Ovary (tissue), 10 donors: ENCODE measurements at places on chromosomes 7 and 10. TPM values are rescaled to one million over a fixed set of nuclear protein-coding genes. Genes with fewer than 3 reads are reported as not detected.
A peak's percentile ranks its signal among the peaks of the same experiment; 100 is the strongest.

DNA sequence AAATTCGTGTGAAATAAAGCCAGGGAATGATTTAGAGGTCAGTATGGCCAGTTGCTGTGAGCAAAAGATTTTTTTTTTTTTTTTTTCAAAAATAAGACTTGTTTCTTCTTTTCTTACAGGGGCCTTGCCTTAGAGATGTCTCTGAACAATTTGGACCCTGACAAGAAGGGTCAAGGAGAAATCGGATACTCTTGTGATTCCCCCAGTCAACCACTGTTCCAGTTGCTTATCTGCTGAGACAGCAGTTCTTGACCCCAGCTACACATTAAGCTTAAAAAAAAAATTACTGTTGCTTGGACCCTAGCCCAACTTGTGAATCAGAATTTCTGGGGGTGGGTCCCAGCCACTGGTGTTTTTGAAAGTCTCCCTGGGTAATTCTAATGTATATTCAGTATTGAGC lies 12.0 kb upstream of the FMC1 start:
- no peaks in the 10 kb centered on the region for H3K27me3 ChIP-seq
- no peaks in the 10 kb centered on the region for H3K4me1 ChIP-seq
- H3K4me3 ChIP-seq: no peak overlapping the region
- DNase-seq: no peak
- no peak overlapping the region for H3K27ac ChIP-seq

- no peak overlapping the region for H3K4me3 ChIP-seq
- no peak for DNase-seq
- H3K36me3 ChIP-seq: no peaks in the 10 kb centered on the region
- H3K4me1 ChIP-seq: no peaks in the 10 kb centered on the region
Measured at GRCh38 chr7:86833360-86833759, 189.7 kb downstream of the GRM3 start.

Gene RHBDD2
- total RNA-seq: 83.2 TPM

Gene AKR1C4
- not detected for total RNA-seq

DNA sequence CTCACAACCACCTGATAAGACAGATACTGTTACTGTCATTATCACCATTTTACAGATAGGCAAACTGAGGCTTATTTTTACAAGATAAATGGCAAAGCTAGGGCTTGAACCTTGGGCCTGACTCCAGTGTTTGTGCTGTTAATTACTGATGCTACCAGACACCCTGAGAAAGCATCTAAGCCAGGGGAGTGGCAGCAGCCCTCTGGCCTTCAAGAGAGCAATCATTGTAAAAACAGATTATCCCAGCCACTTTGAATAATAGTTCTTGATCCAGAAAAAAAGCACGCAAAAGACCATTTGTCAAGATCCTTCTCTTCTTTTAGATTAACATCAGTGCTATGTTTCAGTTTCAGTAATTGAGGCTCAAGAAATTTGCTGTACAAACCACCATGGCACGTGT lies 109.5 kb downstream of the PLCE1 start:
- H3K36me3 ChIP-seq: no peaks in the 10 kb centered on the region
- no peaks in the 10 kb centered on the region for H3K27me3 ChIP-seq
- H3K4me1 ChIP-seq: peaks cover 13% of the 10 kb centered on the region
- DNase-seq: no peak
- H3K4me3 ChIP-seq: no peak overlapping the region
- H3K27ac ChIP-seq: no peak overlapping the region

Gene HOXA10
- not detected for total RNA-seq

DNA sequence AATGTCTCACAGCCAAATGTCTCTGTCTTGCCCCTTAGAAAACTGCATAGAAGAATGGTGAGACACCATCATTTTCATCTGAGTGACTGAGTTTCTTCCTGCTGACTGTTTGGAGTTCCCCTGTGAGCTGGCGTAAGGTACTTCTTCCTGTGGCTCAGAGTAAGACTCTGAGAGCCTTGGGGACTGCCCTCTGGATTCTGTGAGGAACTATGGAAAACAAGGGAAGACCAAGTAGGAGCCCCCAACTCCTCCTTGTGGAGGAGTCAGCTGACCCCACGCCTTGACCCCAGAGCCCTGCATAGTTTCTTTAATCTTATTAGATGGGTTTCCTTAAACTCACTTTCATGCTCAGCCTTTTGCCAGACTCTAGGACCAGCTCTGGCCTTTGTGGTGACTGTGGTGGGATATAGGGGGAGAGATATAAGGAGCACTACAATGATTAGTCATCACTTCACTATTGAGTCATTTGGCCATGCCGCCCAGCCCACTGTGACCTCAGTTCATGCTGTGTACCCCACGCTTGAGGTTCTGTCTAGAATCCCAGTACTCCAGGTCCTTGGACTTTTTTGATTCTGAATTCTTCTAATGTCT lies 51.8 kb upstream of the FAM133B start:
- H3K27me3 ChIP-seq: no peaks in the 10 kb centered on the region
- H3K4me1 ChIP-seq: peaks cover 4% of the 10 kb centered on the region
- H3K36me3 ChIP-seq: no peaks in the 10 kb centered on the region
- H3K27ac ChIP-seq: no peak overlapping the region
- DNase-seq: no peak

DNA sequence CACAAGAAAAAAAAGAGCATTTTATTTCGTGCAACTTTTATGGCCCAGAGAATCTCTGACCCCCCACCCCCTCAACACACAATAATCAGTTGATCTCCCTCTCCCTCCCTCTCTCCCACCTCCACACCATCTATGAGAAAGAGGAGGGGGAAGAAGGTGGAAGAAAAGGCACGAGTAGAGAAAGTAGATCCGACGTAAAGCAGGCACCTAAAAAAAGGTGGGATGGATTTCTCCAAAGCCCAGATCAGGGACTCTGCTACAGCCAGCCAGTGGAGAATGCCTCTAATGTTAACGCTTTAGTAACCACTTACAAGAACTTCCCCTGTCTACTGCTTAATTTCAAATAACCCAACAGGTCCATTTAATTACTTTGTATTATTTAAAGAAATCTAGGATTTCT lies 24.4 kb downstream of the KMT2C start:
- peaks cover 6% of the 10 kb centered on the region for H3K4me1 ChIP-seq
- no peak for DNase-seq
- H3K4me3 ChIP-seq: no peak overlapping the region

DNA sequence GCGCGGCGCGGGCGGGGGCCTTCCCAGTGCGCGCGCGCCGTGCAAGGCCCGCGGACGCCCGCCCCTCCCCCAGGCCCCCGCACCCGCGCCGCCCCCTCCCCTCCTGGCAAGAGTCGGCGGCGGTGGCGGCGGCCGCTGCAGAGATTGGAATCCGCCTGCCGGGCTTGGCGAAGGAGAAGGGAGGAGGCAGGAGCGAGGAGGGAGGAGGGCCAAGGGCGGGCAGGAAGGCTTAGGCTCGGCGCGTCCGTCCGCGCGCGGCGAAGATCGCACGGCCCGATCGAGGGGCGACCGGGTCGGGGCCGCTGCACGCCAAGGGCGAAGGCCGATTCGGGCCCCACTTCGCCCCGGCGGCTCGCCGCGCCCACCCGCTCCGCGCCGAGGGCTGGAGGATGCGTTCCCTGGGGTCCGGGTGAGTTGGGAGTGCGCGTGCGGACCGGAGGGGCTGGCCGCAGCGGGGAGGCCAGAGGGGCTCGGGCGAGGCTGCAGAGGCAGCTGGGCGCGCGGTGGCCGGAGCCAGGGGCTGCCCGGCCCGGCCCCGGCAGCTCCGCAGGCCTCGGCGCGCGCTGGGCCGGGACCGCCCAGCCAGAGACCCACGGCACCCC lies at the start of gene BMPR1A:
BMPR1A (plus strand) TSS at position 109 of the 602 bp plus-strand sequence. CDS start 119,400 bp downstream, outside the sequence.
- no peaks in the 10 kb centered on the region for H3K36me3 ChIP-seq
- DNase-seq: no peak
- no peaks in the 10 kb centered on the region for H3K27me3 ChIP-seq
- H3K4me1 ChIP-seq: peaks cover 7% of the 10 kb centered on the region
- peak within 1 kb of the TSS; percentile 84 for H3K27ac ChIP-seq

DNA sequence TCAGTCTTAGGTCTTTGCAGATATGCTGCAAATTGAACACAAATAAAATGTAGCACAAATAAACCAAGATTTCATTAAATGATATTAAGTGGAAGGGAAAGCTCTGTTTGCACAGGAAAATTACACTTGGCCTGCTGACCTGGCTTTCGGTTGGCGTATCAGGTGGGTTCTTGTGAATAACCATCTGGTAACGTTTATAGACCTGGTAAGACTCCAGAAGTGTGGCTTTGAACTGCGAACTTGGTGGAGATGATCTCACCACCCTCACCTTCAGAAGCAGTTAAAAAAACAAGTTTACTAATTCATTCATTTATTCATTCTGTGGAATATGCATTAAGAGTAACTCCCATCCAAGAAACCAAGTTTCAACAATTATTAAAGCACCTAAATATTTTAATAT lies 28.1 kb downstream of the ATE1 start:
- H3K4me1 ChIP-seq: no peaks in the 10 kb centered on the region
- no peaks in the 10 kb centered on the region for H3K36me3 ChIP-seq
- H3K4me3 ChIP-seq: no peak overlapping the region

DNA sequence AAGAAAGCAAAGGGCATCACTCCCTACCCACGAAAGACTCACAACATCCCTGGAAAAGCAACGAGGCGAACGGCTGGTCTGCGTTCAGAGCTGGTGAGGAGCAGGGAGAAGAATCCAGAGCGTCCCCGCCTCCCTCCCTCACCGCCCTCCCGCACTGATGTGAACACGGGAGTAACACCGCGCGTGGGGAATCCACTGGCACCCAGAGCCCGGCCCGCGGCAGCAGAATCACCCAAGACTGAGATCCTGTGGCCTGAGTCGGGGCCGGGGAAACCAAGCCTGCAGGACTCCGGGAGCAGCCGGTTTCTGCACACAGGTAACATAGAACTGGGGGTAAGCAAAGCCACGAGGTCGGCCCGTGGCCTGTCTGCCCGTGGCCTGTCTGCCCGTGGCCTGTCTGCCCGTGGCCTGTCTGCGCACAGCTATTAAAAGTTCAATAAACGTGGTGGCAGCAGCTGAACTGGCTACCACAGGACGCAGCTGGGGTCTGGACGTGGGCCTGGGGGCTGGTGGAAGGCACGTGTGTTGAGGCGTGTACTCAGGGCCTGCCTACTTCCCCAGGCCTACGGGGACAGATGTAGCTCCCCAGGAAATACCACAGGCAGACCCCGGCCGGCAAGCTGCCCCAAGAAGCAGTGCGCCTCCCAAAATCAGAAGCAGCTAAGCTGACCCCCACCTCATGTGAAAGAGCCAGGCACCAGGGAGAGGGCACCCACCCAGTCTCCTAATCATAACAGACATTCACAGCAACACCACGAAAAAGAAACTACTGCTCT lies 23.0 kb downstream of the DIP2C start:
- H3K27ac ChIP-seq: peak overlapping the region; percentile 54
- no peak overlapping the region for H3K4me3 ChIP-seq
- H3K4me1 ChIP-seq: peaks cover 7% of the 10 kb centered on the region
- H3K36me3 ChIP-seq: no peaks in the 10 kb centered on the region
- DNase-seq: no peak
